Activated gamma-delta T cell treated with anti-CD3 and anti-CD28 coated beads, Interleukin-2, amount 50 U/mL, for 16 hours (primary cell): ENCODE measurements at places on chromosomes 1 and 21.

GRCh38 chr1:82423174-82423815, 622.6 kb downstream of the ADGRL2 start:
- no peak for DNase-seq

DNA sequence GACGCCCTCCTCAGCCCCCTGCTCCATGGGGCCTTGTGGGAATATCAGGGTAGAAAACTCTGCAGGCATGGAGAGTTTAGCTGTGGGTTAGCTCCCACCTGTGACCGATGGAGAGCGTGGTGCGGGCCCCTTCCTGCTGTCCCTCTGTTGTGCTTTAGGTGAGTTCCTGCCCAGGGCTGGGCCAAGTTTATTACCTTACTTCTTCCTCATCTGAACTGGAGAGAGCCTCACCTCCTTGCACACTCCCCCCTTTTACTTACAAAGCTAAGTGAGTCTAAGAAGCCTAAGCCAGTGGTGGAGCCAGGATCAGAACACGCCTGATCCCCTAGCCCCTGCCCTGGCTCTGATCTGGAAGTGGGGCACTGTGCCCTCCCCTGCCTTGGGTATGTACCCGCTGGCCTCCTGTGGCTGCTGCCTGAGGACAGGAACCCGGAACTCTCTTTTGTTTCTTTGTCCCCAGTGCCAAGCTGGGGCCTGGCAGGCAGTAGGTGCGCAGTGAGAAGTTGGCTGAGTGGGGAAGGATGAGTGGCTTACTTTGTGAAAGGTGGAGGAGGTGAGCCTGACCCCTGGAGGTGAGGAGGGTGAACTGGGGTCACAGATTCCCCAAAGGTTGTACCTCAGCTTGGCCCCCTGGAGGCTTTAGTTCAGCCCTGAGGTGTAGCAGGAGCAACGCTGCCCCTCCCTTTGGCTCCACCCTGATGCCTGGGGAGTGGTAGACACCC, 32.9 kb downstream of the ARHGEF10L start:
- DNase-seq = no peak

- no peak for DNase-seq
Measured at GRCh38 chr1:198756470-198756869, 117.6 kb downstream of the PTPRC start.

- no peak for DNase-seq
Measured at GRCh38 chr1:108815566-108815965, 41.3 kb downstream of the AKNAD1 start.

DNA sequence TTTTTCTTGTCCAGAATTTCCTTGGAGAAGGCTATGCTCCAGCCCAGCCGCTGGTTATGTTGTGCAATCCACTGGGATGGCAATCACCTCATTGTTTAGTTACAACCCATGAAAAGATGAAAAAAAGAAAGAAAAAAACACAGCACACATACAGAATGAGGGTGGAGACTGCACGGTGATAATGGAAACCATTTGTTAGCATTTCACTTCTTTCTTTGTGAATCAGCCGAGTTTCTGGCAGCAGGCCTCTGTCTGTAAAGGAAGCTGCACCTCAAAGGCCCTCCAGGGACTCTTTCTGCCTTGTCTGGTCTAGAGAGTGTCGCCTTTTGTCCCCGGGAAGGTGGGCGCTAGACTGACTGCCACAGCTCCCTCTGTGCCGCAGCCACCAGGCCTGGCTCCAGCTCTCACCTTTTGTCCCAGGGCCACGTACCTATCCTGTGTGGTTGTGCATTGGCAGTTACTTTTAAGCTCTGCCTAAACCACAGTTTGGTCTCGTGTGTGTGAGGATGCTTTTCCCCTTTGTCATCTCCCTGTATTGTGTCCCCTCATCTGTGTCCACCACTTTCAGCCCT, 35.6 kb downstream of the NGF start:
- no peak for DNase-seq

- no peak for DNase-seq
Measured at GRCh38 chr1:178531887-178532286, 19.0 kb downstream of the TEX35 start.

- no peak for DNase-seq
Measured at GRCh38 chr1:8239039-8239305, 78.9 kb upstream of the SLC45A1 start.

DNA sequence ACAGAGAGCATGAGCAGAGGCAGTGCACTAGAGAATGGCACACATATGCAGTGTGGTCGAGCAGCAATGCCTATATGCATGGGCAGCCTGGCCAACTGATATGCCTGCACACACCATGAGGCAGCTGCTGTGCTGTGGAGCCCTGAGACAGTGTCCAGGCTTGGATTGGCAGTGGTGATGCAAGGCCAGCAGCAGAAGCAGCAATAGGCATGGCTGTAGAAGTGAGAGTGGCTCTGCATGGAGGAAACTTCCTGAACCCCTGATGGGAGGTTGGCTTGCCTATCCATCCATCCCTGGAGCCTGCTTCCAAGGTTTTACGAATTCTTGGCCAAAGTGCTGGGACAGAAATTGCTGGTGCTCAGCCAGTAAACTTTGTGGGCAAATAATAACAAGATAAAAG, 89.7 kb downstream of the DIRAS3 start:
- no peak for DNase-seq

- no peak for DNase-seq
Measured at GRCh38 chr1:87980494-87980893, 651.8 kb downstream of the LMO4 start.

- no peak for DNase-seq
Measured at GRCh38 chr1:228493141-228494043, 6.2 kb downstream of the RNF187 start.

DNA sequence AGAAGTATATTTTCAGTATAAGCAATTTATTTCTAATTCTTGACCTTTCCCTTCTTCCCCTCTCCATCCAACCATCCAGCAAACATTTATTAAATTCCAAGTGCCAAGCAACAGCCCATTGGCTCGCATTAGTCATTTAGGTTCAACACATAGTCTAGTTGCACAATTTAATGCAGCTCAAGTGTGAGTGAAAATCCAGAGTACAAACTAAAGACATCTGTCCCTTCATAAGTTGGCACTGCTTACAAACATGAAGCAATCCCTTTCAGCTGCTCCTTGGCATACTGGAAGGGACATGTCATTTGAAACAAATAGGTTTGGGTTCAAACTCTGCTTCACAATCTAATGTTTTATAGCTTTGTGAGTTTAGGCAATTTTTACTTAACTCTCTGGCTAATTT, 10.7 kb downstream of the CASQ2 start:
- no peak for DNase-seq

- DNase-seq = no peak
Measured at GRCh38 chr1:244052728-244053312, 1.7 kb downstream of the ZBTB18 start.

- no peak for DNase-seq
Measured at GRCh38 chr21:33546086-33546485, 3.2 kb downstream of the SON start.

DNA sequence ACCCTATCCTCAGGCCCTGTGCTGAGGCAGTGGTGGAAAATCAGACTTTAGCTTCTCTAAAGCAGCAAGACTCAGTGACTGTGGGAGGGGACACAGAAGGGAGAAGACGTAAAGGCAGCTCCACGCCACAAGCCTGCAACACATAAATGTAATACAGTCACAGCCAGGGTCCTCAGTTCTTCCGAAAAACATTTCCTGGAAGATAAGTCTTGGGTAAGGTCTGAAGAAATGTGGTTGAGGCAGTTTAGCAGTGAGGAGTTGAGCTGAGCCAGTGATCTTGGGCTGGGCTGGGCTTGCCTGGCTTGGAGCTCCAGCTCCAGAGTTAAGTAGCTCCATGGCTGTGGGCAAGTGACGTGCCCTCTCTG, 127.8 kb upstream of the ADAR start:
- DNase-seq = no peak

GRCh38 chr1:226730071-226730470, 9.0 kb downstream of the ITPKB start:
- DNase-seq = no peak

GRCh38 chr1:167328816-167329483, 108.3 kb downstream of the POU2F1 start:
- no peak for DNase-seq

DNA sequence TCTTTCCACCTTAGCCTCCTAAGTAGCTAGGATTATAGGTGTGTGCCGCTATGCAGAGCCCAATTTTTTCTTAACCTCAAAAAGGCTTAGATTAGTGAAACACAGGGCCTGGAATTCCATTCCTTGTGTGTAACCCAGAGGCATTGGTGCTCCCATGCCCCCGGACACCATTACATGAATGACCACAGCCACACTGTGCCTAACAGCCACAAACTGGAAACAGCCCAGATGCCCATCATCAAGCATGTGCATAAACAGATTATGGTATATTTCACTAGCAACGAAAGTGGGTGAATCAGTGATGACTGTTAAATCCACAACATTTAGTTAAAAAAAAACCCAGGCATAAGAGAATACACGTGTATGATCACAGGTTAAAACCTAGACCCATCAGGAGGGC, 24.4 kb downstream of the ADAM30 start:
- DNase-seq = no peak

- DNase-seq = no peak
Measured at GRCh38 chr1:241896670-241896962, 48.6 kb downstream of the EXO1 start.

GRCh38 chr1:244237445-244237844, 186.4 kb downstream of the ZBTB18 start:
- DNase-seq = no peak

GRCh38 chr1:204443871-204444581, 32.4 kb upstream of the PPP1R15B start:
- DNase-seq = no peak

DNA sequence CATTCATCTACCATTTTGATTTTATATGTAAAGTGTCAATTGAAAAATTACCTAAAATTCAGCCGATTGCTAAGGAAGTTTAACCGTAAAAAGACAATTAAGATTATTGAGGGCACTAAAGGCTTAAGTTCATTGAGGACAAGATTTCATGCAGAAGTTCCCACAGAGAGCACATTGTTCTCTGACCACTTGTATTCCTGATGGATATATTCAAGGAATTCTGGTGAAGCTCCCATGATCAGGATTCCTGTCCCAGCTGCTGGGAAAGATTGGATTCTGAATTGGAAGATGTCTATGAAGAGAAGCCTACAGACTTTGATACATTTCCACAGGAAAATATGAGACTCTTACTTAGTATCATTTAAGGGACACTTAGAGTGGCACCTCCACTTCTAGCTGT, 209.2 kb upstream of the KCTD3 start:
- no peak for DNase-seq

GRCh38 chr1:210908257-210908656, 225.7 kb downstream of the KCNH1 start:
- no peak for DNase-seq

DNA sequence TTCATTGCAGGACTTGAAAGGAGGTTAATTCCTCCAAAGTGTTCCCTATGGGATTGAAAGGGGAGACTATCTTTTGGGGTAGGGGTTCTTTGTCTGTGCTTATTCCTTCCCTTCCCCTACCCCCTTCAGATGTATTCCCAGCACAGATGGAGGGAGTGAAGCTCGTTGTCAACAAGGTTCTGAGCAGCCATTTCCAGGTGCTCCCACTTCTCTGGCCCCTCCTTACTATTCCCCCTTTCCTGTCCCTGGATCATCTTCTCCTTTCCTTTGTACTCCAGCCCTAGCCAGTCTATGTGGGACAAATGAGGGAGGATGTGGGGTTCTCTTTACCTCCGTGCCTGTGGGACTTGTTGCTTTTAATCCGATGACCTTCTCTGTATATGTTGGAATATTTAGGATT, 899 bp downstream of the TOMM40L start:
- DNase-seq = no peak

GRCh38 chr1:175448467-175448866, 255.9 kb upstream of the KIAA0040 start:
- no peak for DNase-seq

- no peak for DNase-seq
Measured at GRCh38 chr21:36509973-36510664, 30.2 kb upstream of the CLDN14 start.

DNA sequence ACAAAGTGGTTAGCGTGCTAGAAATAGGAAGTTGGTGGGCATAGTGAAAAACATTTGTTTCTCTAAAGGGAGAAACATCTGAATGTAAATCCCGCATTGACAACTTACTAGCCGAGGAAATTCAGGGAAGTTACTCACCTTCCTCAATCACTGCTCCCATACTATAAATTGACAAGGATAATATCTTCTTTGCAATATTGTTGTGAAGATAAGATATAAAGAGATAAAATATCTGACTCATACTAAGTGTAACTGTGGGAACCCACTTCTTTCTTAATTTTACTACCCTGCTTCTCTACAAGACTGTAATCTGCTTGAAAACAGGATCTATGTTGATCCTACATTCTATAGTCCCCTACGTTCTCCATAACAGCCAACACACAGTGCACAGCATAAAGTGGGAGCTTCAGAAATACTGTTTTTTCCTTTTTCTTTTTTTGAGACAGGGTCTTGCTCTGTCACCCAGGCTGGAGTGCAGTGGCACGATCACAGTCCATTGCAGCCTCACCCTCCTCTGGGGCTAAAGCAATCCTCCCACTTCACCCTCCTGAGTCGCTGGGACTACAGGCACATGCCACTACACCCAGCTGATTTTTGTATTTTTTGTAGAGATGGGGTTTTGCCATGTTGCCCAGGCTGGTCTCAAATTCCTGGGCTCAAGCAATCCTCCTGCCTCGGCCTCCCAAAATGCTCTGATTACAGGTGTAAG, 57.4 kb upstream of the C1orf21 start:
- no peak for DNase-seq

- no peak for DNase-seq
Measured at GRCh38 chr1:9269721-9270120, 23.0 kb upstream of the SPSB1 start.

GRCh38 chr1:184362876-184363275, 24.0 kb upstream of the C1orf21 start:
- DNase-seq = no peak

GRCh38 chr1:52506920-52507546, 45.9 kb downstream of the TUT4 start:
- DNase-seq = no peak

- DNase-seq = no peak
Measured at GRCh38 chr1:226476648-226477319, 68.9 kb upstream of the PARP1 start.

DNA sequence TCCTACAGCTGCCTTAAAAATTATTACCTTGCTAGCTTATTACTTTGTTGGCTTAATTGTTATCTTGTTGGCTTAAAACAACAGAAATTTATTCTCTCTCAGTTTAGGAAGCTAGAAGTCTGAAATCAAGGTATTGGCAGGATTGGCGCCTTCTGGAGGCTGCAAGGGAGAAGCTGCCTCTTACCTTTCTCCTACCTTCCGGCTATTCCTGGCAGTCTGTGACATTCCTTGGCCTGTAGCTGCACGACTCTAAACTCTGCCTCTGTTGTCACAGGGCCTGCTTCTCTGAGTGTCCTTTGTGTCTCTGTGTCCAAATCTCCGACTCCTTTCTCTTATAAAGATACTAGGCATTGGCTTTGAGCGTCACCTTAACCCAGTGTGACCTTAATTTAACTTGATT, 579.9 kb upstream of the B3GALT2 start:
- DNase-seq = no peak
